NCI-H1417 (cell line): ENCODE measurements at places on chromosomes 5 and 9.

DNA sequence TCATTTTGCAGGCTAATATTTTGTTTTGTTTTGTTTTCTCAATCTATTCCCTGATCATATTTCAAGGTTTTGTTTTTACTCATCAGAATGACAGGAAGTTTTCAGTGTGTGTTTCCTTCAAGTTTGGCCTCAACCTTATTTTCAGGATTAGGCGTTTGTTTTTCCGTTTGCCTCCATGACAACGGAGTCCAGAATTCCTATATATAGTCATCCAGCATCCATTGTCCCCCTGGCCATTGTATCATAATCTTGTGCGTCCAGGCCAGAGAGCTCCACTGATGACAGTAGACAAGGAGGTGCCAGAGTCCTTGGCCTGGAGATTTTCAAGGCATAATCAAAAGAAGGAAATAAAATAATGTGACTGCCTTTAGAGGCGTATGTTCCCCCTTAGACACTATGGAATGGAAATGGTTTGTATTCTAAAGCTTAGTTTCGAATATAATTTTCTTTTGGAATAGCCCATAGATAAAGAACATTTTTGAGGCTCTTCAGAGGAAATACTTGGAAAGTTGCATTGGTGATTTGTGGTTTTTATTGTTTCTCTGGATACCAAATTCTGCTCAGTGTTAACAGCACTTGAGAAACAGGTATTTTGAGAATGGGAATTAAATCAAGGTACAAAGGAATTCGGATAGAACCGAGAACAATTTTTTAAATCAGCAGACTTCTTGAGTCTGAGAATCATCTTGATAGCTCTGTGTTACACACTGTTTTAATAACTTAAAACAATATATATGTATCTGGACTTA, 99.8 kb downstream of the ZNF462 start:
- DNase-seq: no peak

DNA sequence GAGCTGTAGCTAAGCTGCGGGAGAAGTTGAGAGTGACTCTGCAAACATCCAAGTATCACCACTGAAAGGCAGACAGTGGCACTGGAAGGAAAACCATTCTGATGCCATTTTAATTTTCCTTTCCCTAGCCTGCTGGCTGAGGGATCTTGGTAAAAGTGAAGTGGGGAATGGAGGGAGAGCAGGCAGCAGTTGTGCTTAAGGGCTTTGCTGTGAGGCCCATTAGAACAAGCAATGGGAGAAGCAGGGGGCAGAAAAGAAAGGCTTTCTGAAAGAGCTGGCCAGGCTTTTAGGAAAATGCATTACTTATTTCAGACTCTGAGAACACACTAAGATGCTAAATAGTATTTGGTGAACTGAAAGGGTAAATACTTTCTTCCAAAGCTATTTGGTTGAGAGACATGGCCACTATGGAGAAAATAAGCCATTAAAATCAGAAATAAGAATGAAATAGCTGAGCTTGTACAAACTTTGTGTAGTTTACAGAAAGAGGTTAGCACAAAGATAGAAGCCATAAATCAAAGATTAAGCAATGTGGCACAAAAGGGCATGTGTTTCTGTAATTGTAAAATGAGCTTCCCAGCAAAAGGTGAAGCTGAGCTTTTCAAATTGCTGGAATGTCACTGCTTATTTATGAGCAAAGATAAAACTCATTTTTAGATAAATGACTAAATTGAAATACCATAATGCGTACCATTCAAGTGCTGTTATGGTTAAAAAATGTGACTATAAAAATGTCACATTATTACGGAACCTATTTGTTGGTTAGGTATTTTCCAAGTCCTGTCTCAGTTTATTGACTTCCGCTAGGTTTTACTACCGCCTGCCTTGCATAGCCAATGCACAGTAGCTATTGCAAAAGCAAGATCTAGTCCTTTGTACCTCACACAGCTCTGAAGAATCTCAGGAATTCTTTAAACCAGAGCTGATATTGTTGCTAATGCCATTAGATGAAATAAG, 20.8 kb downstream of the SNCAIP start:
- peak; percentile 17 for DNase-seq

DNA sequence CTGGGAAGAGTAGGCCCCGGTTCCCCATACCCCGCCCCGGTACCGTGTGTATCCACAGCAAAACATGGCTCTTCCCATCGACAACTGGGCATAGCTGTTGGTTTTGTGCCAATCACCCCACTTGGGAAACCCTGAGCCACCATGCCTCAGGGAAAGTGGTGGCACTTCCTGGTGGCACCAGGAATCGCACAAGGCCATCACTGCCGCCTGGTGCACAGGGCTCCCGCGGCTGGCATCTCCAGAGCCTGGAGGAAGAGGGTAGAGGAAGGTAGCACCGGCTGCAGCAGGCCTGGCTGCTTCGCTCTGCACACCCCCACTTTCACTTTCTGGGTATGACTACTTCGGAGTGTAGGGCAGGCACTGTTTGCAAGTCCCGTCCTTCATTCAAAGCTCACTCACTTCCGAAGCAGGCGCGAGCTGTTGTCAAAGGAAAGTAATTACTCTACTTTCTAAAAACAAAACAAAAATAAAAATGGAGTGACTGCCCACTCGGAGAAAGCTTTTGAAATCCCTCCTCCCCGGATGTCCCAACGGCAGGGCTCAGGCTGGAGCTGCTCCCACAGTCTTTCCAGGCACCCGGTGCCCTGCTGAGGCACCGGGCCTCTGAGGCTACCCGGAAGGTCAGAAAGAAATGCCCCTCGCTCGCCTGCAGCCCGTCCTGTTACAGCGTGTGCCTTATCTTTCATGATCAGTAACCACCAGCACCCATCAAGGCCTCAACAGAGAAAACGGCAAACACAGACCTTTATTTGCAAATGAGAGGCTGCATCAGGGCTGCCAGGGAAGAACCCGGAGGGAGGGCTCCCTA, 2.0 kb downstream of the BRD3 start:
- DNase-seq: peak; percentile 51

DNA sequence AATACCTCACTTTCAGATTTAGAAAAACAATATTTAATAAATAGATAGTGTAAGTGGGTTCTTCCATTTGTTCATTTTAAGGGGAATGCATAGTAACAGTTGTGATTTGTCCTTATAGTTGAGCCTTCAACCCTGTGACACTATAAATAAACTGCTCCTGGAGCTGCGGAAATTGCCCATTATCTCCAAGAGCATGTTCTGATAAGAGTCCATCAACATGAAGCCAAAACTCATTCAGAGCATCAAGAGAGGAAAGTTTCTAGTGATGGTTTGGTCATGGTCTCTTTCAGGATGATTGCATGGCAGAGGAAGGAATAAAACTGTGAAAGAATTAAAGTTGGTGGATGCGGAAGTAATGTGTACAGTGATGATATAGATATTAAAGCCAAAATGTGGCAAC, 772.1 kb upstream of the DMAC1 start:
- no peak for DNase-seq

DNA sequence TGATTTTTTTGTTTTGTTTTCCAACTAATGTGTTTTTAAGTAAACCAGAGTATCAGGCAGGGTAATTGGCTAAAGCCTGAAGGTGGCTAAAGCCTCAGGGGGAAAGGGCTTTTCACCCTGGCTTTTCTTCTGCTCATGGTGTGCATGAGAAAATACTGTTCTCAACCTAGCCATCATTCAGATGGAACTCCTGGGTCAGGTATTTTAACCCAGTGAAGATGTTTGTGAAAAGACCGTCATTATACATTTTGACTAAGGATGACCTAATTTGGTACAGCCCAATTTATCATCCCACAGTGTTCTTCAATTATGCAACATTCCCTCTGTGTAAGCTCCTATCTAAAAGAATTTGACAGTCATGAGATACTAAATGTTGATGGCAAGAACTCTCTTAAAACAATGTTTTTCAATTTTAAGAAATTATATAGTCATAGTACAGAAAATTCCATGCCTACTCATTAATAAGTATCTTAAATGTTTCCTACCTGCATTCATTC, 209.5 kb upstream of the TARS1 start:
- no peak for DNase-seq

GRCh38 chr5:14674983-14675854, 10.7 kb downstream of the OTULIN start:
- no peak for DNase-seq

- DNase-seq: peak; percentile 96
Measured at GRCh38 chr5:160926428-160926827, 74.4 kb upstream of the ATP10B start.

DNA sequence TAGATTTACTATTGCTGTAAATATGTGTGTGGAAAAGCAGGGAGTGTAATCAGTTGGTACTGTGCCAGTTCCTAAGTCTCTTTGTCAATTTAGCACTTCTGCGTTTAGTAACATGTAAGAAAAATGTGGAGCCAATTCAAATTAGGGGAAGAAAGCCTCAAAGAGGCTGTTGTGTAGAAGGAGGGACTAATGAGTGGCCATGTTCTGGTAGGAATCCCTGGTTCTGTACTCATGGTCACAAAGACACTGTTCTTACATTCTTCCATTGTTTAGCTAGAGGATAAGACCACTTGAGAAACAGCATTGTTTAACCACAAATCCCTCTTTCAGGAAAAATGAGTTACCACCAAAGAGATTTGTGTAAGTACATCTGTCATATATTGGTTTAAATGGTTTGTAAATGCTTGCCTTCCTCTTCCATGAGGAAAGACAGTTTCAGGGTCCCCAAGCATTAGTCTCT, 14.9 kb downstream of the ARHGEF28 start:
- DNase-seq: no peak

DNA sequence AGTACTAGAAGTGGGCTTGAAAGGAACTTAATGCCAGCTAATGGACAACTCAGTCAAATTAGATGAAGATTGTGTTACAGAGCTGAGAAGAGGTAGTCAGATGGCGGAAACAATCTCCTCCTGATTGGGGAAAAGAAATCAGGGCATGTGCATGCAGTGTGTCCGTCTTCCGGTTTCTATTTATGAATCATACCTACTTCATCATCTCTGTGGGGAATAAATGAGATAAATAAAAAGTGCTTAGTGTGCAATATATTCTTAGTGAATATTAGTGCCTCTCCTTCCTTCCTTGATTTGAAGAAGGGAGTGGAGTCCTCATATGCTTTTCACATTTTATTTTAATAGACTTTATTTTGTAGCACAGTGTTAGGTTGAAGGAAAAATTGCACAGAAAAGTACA, 108.7 kb upstream of the NFIL3 start:
- DNase-seq: no peak

DNA sequence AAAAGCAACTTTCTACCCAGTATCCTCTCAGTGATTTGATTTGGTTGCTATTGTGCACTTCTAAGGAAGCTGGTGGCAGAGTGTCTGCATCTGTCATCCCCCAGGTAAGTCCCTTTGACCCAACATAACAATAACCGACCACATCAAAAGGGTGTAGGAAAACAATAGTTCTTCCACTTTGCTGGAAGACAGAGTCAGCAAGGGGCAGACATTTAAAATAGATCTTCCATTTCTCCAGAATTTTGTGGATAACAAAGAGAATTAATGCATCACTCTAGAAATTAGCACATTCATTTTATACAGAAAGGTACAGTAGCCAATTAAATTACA, 177.5 kb downstream of the EBF1 start:
- no peak for DNase-seq

DNA sequence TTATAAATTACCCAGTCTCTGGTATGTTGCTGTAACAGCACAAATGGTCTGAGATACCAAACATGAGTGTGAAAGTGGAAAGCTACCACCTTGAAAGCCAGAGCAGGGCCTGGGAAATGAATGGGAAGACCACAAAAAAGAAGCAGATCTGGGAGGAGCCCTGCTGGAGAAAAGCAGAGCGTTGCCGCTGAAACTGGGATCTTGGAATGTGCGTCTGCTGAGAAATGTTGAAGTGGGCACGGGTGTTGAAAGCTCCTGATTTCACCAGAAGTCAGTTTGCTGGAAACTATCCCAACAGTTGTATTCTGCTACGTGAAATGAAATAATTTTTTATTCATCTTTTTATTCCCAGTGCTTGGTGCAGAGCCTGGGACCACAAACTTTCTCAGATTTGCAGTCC, 40.0 kb downstream of the NUDT12 start:
- DNase-seq: no peak
